ENCODE measurements at places on chromosomes 4 and X.
A peak's percentile ranks its signal among the peaks of the same experiment; 100 is the strongest.

GRCh38 chrX:17592117-17592516, 145.2 kb upstream of the SCML1 start:
- no peak for DNase-seq

GRCh38 chr4:40285692-40286091, 49.4 kb upstream of the CHRNA9 start:
- DNase-seq = no peak

GRCh38 chr4:112266823-112267222, 18.9 kb downstream of the TIFA start:
- DNase-seq = no peak

- DNase-seq = no peak
Observed at GRCh38 chrX:49919617-49920016, 2.8 kb upstream of the CLCN5 start.

- no peak for DNase-seq
Observed at GRCh38 chr4:121829511-121829910, 5.8 kb upstream of the CCNA2 start.

DNA sequence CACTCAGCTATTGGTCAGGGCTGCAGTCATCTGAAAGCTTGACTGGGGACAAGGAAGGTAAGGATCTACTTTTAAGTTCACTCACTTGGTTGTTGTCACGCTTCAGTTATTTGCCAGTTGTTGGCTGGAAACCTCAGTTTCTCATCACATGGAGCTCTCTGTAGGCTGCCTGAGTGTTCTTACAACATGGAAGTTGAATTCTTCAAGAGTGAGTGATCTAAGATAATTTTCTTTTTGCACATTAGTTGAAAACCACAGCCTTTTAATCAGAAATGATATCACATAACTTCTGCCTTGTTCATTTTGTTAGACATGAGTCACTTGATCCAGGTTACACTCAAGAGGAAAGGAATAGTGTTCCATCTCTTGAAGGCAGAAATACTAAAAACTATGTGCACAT, 552.7 kb downstream of the RAPGEF2 start:
- DNase-seq = no peak

DNA sequence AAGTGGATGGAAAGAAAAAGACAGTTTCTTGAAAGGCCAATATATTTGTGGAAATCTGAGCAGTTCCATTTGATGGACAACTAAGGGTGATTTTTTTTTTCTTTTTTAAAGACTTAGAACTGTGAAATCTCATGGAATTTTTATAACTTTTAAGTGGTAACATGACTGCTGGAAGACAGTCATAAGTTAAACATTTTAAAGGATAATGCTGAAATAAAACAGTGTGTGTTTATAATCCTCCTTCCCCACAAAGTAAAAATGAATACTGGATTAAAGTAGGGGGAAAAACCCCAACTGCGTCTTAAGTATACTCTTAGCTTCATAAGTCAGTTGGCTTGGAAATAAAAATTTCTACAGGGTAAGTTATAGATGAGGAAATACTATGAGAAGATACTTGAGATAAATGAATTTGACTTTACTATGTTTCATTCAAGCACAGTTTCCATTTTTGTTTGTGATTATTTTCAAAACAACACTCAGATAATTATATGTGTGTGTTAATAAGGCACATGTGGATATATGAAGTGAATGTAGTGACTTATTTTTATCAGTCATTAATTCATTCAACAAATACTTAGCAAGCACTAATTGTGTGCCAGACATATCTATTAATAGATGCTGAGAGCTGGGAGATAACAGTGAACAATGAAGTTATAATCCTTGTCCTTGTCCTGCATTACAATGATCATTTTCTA, 129.2 kb upstream of the ETNPPL start:
- DNase-seq = no peak

- DNase-seq = no peak
Observed at GRCh38 chr4:82501154-82501442, 60.7 kb downstream of the TMEM150C start.

- DNase-seq = no peak
Observed at GRCh38 chr4:185730387-185730786, 81.6 kb downstream of the SORBS2 start.

DNA sequence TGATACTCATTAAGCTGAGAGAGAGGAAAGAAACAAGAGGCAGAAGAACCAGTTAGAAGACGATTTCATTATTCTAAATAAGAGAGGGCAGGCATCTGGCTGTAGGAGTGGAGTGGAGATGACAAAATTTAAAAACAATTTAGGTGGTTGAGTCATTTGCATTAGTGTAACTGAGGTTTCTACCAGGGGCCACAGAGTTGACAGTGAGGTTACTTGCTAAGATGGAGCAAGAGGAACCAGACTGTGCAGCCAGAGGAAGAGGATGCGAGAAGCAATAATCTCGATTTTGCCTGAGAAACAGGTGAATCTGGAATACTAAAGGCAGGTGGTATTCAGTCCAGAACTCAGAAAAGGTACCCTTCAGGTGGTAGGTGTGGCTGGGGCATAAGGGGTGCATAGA, 491.9 kb downstream of the MID1IP1 start:
- DNase-seq = no peak

DNA sequence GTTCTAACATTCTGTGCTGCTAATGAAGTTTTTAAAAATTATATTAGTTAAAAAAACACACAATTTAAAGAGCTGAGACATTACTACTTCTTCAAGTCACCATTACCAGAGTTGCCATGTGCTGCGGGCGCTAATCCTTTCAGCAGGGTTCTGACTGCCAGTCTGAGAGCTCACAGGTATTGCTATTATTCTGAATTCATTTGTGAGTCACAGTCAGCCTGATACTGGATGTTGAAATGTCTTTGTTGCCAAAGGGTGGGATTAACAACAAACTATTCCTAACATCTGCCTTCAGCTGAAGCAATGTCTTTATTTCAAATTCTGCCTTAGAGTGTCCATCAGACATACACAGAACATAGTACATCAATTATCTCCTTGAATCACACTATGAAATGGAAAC, 197.1 kb upstream of the FGF13 start:
- no peak for DNase-seq

DNA sequence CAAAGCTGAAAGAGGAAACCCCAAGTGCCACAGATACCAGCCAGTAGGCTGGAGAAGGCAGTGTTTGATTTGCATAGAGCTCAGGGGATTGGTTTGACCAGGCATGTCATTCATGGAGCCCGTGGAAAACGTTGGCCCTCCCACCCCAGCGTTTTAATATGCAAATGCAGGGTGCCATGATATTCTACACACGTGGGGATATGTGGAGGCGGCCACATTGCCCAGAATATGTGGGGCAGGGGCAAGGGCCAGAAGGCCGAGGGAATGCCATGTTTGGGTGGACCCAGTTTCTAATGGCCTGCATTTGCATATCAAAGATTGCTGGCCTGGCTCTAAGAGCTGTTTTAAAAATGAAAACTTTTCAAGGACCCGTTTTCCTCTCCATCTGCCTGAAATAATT, 71.1 kb downstream of the MAP9 start:
- DNase-seq = no peak

DNA sequence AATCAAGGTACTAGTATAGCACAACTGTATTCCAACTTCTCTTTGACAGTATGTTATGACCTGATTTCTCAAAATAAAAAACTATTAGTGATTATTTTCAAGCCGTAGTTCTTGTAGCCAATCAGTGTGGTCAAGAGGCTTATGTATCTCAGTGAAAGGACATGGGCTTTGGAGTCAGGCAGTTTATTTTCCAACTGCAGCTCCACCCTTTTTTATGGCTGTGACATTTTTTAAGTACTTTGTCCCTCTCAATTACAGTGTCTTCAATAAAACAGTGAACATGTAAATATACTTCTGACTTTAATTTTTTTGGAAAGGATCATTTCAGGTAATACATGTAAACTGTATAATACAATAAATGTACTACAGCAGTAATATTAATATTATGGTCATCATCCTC, 30.0 kb downstream of the HTN1 start:
- no peak for DNase-seq

GRCh38 chr4:176849076-176849475, 56.4 kb upstream of the VEGFC start:
- DNase-seq = no peak

GRCh38 chr4:74451214-74451661, 6.3 kb downstream of the AREG start:
- DNase-seq = no peak

DNA sequence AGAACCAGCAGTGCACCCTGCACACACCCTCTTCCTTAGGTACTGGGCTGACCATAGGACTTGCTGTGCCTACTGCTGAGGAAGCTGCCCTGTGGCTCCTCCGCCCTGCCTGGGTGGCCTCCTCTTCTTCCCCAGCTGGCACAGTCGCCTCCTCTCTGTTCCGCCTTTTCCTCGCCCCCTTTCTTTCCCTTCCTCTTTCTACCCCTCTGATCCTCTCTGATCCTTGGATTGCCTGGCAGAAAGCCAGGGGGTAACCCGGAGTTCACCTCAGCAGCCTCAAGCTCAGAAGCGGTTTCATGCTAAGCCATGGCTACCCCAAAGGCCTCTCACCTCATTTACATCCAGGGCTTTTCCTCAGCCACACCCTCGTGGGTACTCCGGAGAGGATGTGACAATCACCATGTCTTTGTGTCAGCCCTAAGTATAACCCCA, 136.2 kb downstream of the SMIM20 start:
- no peak for DNase-seq

DNA sequence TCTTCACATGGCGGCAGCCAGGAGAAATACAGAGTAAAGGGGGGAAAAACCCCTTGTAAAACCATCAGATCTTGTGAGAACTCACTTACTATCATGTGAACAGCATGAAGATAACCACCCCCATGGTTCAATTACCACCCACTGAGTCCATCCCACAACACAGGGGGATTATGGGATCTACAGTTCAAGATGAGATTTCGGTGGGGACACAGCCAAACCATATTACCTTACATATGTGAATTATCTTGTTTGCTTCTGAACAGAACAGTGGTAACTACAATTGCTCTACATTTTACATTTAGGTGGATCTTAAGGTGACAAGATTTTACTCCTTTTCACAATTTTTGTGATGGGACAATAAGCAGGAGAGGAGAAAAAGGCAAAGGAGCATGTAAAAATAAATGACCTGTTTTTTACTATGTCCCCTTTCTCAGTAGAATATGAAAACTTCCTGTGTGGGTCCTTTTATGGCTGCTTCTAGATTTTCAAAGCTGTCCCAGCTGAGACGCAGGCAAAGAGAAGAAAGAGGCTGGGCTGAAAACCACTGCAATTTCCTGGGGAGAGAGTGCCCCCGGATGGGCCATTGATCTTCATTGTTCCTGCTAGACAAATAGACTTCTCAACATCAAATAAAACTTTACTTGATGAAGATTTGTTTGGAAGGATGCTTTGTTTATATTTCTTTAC, 45.9 kb upstream of the PGM2 start:
- peak; percentile 15 for DNase-seq

DNA sequence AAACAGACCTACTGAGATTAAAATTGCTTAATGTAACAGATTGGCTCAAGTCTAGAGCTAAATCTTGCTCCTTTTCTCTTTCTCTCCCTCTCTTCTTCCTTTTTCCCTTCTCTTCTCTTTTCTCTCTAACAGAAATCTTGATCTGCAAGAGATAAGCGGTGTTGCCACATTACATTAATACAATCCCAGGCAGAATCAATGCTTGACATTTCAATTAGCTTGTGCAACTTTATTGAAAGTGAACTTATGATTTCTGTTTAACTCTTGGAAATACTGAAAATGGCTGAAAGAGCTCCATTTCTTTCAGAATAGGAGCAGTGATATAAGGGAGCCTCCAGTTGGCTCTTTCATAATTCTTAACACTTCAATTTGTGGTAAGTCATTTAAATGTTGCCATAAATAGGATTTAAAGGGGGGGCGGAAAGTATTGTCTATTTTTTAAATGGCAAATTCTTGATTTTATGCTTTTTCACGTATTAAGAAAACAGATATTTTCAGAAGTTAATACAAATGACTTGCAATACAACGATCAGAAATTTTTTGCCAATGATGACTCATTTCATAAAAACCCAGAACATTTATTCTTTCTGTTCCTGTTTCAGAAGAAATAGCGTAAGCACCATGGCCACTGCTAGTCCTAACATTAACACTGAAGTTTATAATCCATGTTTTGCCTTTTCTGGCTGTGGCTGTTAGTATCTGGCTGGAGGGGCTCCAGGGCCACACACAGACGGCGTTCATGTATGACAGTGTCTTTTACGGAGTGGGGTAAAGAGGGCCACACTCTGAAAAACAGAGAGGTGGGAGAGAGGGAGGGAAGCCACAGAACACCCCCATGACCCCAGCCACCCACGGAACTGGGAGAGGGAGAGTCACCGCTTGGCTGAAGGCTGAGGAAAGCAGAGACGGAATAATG, 115.7 kb upstream of the FAT1 start:
- no peak for DNase-seq

DNA sequence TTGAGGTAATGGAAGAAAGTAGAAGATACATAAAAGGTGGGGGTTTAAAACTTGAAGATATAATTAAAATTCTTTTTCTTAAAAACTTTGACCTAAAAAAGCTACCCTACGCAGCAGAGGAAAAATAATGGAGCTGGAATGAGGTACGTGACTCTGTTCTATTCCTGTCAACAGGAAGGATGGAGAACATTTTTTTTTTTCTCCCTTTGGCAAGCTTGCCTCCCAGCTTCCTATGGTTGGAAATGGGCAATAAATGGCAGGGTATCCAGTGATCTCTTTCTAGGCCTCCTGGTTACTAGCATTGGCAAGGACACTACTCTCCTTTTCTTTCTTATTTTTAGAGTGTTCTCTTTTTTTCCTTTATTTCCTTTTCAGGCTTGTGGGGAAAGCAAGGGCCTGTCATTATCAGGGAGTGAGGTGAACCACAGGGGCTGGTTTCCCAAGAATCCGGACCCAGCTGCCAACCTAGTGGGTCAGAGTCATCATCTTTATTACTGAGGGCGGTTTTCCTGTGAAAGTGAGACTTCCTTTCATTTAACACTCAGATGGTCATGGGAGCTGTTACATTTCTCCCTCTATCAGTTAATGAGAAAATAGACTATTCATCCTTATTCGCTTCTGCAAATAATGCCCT, 224.6 kb downstream of the SPRY1 start:
- no peak for DNase-seq

DNA sequence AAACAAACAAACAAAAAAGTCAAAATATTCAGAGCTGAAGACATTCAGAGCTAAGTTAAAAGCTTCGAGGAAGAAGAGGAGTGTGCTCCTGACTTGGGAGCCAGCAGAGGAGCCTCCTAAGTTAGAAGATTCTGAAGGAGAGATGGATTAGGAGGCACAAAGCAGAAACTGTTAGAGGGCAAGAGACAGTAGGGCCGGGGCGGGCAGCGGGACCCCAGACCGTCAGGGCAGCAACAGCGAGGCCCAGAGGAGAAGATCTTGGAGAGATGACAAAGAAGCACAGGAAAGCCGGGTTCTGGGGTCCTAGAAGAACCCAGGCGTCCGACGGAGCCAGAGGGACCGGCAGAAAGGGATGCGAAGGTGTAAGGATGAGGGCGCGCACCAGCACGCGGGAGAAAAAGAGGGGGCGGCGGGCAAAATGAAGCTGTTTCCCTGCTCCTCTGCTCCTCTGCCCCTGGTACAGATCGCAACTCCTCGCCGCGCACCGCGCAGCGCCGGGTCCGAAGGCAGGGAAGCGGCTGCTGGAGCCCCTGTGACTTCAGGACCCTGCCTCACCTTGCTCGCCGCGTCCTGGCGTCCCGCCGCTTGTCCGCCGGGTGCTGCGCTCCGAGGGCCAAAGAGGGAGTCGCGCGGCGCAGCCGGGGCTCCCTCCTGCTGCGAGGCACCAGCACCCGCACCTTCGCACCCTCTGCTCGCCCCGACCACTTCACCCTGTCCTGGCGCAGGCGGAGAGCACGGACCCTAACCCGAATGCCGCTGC, 477 bp downstream of the KLHL13 start:
- DNase-seq = no peak
